Stimulated activated CD4-positive, alpha-beta T cell treated with anti-CD3 and anti-CD28 coated beads, TNF-alpha, amount 100 ng/mL, for 4 hours (primary cell): ENCODE measurements at places on chromosomes 2 and 18.

DNA sequence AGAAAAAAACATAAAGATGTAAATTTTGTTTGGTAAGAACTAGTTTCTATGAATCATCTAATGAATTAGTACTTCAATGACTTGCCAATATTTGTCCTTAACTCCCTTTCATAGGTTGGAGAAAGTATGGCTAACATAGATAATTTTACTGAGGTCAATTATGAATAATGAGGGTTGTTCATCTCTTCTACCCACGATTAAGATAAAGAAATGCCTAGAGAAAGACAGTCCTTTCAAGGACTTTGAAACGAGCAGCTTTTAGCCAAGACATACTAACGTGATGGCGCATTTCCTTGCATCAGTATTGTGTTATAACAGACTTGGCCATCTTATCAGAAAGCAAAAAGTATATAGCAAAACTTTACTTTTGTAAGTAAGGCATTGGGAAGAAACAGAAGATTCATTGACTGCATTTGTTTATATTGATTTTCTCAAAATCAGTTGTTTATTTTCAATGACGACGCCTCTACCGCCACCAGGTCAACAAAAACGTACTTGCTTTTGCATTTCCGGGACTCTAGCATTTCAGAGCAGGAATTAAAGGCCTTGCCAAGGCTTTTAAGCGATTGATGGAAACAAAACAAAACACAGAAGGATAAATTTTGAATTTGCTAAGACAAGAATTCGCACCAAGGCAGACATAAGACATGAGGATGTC, 961 bp downstream of the RBM43 start:
- DNase-seq, result no peak

DNA sequence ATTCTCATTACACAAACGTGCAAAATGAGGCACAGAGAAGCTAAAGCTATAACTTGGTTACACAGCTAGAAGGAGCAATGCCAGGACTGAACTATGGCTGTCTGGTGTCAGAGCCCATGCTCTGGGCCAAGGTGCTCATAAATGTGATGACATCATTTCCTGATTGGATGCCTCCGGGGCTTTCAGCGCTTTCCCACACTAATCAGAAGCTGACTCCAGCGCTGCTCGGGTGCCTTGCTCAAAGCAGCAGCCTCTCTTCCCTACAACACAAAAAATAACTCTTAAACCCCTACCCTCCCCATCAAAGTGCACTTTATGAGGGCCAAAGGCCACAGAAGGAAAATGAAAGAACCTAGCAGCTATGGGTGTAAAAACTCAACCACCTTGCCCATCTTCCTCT, 90.7 kb downstream of the STK39 start:
- DNase-seq, result no peak

- DNase-seq, result no peak
Observed at GRCh38 chr2:150190546-150190945, 296.9 kb downstream of the RND3 start.

DNA sequence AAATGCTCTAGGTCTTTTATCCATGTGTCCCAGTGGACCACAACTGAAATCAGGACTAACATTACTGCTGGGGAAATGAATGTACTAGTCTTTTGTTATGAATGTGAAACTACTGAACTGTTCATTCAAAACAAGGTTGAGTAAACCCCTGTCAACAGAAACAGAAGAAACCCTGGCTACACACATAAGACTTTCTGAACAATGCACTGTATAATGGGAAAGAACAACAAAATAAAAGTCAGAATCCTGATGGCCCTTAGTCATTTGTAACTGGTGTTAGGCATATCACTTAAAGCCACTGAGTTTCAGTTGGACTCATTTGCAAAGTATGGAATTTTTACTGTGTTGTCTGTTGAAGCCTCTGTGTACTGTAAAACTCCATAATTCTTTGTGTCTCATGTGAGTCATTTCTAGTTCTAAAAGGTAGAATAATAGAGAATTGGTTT, 77.0 kb upstream of the UBXN4 start:
- no peak for DNase-seq

- no peak for DNase-seq
Observed at GRCh38 chr2:50535971-50536759, 495.8 kb downstream of the NRXN1 start.
